ENCODE measurements at places on chromosomes 12 and 14.

- DNase-seq = no peak
These were observed 15.4 kb upstream of the RACGAP1 start for GRCh38 chr12:50040657-50041056.

- DNase-seq = no peak
These were observed 107.3 kb downstream of the BCL11B start for GRCh38 chr14:99164712-99165111.

DNA sequence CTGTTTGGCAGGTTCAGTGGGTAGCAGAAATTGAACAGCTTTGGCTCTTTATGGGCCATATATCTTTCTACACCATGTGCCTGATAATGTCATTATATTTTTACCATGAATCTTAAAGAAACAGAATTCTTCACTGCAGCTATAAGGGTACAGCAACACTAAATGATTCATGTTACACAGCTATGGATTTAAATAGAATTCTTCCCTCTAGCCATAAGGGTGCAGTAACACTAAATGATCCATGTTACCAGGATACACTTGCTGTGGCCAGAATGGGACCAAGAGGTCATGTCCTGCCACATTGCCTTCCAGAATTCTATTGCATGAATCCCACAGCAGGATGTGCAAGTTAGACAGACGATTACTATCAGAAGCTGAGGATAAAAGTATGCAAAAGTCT lies 603.9 kb downstream of the FSCB start:
- no peak for DNase-seq

- DNase-seq = no peak
These were observed 21.8 kb downstream of the HAL start for GRCh38 chr12:95974358-95974757.

GRCh38 chr14:63878052-63878451 lies 25.2 kb downstream of the SYNE2 start:
- DNase-seq = no peak

- no peak for DNase-seq
These were observed 73.4 kb downstream of the CLIP1 start for GRCh38 chr12:122349078-122349477.

DNA sequence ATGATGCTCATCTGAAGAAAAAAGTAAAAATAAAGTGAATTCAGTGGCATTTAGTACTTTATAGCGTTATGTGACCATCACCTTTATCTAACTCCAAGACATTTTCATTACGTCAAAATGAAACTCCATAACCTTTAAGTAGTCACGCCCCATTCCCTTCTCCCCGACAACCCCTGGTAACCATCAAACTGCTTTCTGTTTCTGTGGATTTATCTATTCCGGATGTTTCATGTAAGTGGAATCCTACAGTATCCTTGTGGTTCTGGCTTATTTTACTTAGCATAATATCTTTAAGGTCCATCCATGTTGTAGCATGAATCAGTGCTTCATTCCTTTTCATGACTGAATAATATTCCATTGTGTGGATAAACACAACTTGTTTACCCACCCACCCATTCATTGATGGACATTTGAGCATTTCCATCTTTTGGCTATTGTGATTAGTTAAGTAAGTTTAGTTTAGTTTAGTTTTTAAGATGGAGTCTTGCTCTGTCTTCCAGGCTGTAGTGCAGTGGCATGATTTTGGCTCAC lies 18.5 kb upstream of the MAP1LC3B2 start:
- no peak for DNase-seq

DNA sequence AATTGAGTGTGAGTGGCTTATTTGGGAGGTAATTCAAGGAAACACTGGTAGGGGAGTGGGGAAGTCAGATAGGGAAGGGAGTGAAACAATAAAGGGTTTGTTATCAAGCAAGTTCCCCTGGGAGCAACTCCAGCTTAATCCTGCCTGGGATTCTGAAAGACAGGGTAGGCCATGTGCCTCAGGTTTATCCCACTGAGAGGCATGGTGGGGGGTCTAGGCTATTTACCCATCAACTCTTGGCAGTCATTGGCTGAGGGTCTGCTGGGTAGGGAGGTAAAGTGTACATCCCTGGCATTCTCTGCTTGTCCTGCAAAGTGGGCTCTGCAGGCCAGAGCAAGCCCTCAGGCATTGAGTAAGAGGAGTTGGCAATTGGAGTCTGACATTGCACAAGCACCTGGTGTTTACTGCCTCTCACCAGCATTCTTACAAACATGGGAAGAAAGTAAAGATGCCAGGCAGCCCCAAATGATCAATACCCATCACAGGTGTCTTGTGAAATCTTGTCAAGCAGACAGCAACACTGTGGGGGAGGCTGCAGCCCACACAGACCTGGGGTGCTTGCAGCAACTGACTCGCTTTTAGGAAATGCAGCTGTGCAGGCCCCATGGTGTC lies 169.3 kb downstream of the KTN1 start:
- DNase-seq = no peak

- DNase-seq = no peak
These were observed 15.7 kb downstream of the FAR2 start for GRCh38 chr12:29164477-29165393.

GRCh38 chr12:29008786-29009185 lies 140.3 kb upstream of the FAR2 start:
- DNase-seq = no peak

DNA sequence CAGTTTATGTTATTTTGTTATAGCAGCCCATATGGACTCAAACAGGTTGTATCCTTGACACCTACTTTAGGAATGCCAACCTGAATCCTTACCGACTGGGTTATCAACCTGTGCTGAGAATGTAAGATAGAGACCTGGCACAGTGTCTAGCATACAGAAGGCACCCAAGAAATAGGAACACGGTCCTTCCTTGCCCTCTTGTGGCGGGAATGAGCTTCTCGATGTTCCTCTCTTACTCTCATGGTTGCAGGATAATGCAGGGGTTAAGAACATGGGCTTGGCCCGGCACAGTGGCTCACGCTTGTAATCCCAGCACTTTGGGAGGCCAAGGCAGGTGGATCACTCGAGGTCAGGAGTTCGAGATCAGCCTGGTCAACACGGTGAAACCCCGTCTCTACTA lies 6.5 kb downstream of the C12orf43 start:
- DNase-seq = no peak

GRCh38 chr12:43011383-43011926 lies 421.9 kb upstream of the PRICKLE1 start:
- no peak for DNase-seq

GRCh38 chr12:13116259-13116658 lies 12.8 kb upstream of the GSG1 start:
- DNase-seq = no peak

DNA sequence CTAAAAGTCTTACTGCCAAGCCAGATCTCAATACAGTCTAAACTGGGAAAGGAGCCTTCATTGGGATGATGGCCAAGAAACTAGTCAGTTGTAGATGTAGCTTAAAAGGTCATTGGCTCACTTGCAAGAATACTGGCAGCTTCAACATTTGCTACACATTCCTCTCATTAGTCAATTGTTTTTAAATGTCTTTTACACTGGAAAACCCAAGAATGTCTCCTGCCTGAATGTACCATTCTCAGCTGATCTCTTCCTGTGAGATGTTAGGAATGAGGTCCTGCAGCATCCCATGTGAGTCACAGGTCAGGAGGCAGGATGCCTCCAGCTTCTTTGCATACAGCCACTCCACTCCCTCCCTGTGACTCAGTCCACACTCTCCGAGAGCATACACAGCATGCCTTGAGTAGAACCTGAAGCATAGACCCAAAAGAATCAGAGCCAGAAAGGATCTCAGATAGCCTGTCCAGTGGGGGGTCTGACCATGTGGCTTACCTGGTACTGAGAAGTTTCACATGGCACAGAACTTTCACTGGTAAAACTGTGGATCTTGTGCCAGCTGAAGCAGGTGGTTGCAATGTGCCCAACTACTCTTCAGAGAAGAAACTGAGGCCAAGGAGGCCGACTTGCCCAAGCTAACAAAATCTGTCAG lies 56.0 kb upstream of the HECTD1 start:
- no peak for DNase-seq

DNA sequence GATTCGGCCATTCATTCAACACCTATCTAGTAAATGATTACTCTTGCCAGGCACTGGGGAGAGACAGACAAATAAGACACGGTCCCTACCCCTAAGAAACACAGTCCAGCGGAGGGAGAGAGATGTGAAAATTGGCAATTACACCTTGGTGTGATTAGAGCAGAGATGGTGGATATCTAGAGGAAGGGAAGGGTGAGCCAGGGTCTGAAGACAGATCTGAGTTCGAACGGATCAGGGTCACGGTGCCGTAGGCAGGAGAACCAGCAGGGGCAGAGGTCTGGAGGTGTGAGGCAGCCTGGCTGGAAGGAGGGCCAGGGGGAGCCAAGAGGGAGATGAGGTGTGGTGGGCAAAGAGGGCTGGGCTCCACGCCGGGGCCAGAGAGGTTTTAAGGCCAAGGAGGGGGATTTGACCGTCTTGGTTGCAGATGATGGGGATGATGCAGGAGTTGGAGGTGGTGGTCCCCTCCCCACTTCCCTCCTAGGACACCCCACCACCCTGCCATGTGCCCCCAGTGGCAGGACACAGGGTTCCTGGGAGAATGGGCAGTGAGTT lies 27.1 kb downstream of the FAM222A start:
- no peak for DNase-seq

DNA sequence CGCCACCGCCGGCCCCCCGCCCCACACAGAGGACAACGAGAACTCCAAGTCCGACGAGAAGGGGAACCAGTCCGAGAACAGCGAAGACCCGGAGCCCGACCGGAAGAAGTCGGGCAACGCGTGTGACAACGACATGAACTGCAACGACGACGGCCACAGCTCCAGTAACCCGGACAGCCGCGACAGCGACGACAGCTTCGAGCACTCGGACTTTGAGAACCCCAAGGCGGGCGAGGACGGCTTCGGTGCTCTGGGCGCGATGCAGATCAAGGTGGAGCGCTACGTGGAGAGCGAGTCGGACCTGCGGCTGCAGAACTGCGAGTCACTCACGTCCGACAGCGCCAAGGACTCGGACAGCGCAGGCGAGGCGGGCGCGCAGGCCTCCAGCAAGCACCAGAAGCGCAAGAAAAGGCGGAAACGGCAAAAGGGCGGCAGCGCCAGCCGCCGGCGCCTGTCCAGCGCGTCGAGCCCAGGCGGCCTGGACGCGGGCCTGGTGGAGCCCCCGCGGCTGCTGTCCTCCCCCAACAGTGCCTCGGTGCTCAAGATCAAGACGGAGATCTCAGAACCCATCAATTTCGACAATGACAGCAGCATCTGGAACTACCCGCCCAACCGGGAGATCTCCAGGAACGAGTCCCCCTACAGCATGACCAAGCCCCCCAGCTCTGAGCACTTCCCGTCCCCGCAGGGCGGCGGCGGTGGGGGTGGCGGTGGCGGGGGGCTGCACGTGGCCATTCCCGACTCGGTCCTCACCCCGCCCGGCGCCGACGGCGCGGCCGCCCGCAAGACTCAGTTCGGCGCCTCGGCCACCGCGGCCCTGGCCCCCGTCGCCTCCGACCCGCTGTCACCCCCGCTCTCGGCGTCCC lies 150.9 kb downstream of the EGLN3 start:
- no peak for DNase-seq

DNA sequence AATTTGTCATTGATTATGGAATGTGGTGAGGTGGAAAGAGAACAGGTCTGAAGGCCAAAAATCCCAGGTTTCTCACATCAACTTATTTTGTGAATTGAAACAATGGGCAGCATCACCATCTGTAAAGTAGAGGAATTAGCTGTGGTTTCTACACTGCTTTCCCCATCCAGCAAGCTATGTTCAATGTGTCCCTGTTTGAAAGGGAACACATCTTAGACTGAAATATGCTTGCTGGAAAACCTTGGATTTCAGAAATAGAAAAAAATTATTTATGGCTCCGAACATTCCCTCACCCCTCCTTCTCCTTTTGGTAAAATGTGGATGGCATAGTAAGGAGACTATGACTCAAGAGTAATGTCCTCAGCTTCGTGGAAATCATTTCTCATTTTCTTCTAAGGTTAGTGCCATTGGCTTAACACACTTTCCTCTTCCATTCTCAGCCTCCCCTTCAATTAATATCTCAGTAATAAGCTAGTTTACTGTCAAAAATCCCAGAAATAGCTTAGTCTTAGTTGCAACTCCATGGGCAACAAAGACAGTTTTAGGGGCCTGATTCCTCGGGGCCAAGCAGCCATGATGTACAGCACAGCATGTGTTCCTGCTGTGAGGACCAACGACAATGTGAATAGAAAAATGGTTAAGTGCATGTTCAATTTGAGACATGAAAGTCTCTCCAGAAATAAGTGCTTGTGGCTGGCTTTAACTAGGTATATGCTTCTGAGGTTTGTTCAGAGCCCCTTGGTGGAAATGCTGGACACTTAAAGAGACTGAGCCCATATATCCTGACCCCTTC lies 205.8 kb upstream of the SLC38A2 start:
- no peak for DNase-seq

- no peak for DNase-seq
These were observed 65.1 kb upstream of the SLCO1B1 start for GRCh38 chr12:21065845-21066244.

DNA sequence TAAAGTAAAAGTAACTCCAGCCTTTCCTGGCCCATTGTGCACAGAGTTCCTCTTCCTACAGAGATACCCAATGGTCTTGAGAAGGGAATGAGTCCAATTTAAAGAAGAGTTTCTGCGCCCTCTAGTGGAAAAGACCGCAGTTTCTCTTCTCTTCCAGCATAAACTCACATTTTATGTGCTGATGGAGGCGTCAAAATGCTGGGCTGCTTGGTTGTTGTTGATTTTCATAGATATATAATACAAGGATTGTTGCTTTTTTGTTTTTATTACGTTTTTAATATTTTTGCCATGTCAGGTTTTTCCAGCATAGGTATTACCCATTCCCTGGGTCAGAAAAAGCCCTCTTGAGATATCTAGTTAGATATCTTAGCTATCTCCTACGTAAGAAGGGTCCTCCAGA lies 356.9 kb upstream of the STXBP6 start:
- no peak for DNase-seq

DNA sequence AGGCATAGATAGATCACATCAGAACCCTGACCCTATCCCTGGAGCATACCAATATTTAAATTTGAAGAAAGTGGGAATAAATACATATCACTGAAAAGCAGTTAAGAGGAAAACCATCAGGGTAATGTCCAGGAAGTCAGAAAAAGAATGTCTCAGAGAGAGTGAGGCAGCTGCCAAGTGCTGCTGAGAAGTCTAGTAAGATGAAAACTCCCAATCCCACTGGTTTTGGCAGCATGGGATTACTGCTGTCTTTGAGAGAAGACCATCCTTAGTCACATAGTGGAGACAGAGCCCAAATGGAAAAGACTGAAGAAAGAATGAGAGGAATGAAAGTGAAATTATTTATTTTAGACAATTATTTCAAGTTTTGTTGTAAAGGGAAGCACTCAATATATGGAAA lies 11.5 kb upstream of the TSPAN8 start:
- DNase-seq = no peak

- no peak for DNase-seq
These were observed 91.9 kb upstream of the FLRT2 start for GRCh38 chr14:85438001-85438400.

- no peak for DNase-seq
These were observed 125.3 kb downstream of the ETV6 start for GRCh38 chr12:11774821-11775220.

DNA sequence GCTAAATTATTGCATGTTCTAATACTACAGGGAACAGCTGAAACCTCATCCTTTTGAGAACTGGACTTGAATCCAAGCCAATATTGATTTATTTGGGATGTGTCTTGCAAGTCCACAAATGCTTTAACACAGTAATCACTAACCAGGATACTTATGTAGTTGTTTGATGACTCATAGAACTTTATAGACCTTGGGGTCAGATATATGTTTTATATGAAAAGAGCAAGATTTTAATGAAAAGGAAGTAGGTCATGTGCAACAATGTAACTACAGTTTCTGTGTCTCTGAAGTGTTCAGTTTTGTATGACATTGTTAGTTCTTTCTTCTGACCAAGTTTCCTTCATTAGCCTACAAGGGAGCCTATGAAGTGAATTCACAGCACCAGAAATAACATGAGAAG lies 352.0 kb downstream of the ZFP36L1 start:
- no peak for DNase-seq

All from stimulated activated CD4-positive, alpha-beta T cell treated with anti-CD3 and anti-CD28 coated beads, TNF-alpha, amount 100 ng/mL, for 24 hours (primary cell).